ENCODE measurements at places on chromosomes 12 and 14.

- DNase-seq, result no peak
Observed at GRCh38 chr14:61563880-61564617, 131.3 kb upstream of the HIF1A start.

DNA sequence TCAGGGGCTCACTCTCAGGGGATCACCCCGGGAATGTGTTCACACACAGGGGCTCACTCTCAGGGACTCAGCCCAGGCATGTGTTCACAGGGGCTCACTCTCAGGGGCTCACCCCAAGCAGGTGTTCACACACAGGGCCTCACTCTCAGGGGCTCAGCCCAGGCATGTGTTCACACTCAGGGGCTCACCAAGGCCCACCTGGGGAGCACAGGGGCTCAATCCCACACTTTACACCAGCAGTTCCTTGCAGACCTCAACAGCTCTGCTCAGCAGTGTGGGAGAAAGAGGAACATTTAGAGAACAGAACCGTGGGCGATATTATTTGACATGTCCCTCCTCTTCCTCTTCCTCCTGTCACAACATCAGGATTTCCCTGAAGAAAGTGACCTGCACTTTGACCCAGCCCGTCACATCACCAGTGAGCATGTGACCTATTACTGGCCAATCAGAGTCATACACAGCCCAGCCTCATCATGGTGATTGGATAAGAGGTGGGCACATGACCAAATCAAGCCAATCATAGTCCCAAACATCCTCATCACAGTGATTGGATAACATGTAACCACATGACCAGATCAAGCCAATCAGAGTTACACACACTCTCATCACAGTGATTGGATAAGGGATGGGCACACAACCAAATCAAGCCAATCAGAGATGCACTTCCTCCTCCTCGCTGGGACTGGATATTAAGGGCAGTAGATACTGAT lies 359.4 kb upstream of the SFSWAP start:
- no peak for DNase-seq

DNA sequence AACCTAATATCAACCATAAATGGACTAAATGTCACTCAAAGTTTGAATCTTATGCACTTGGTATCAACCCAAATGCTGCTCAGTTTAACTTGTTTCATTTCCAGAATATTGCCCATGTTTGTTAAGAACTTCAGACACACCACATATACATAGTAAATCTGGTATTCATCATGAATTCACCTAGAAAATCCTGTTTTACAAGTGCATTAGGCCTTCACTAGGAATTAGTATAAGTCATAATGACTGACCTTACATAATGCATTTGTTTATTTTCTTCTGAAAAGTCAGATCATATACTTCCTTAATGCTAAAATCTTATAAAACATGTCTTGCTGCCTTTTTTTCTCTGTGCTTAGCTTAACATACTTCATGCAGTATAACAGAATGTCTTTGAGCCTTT lies 66.1 kb downstream of the ABCD2 start:
- DNase-seq, result no peak

DNA sequence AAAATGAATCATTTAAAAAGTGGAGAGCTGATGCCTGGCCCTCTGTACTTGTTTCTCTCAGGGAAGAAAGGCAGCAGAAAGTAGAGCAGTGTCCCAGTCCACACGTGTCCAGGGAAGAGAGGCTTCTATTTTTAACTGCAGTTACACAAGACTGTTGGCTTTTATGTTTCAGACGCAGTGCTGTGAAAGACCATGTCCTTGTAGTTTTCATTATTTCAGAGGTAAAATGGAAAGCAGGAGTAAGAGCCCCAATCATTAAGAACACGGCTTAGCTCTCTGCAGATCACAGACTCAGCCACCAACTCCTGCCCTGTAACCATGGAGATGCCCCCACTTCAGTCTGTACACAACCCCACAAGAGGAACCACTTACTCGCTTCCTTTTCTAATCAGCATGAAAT lies 336.3 kb downstream of the DAD1 start:
- DNase-seq, result no peak

DNA sequence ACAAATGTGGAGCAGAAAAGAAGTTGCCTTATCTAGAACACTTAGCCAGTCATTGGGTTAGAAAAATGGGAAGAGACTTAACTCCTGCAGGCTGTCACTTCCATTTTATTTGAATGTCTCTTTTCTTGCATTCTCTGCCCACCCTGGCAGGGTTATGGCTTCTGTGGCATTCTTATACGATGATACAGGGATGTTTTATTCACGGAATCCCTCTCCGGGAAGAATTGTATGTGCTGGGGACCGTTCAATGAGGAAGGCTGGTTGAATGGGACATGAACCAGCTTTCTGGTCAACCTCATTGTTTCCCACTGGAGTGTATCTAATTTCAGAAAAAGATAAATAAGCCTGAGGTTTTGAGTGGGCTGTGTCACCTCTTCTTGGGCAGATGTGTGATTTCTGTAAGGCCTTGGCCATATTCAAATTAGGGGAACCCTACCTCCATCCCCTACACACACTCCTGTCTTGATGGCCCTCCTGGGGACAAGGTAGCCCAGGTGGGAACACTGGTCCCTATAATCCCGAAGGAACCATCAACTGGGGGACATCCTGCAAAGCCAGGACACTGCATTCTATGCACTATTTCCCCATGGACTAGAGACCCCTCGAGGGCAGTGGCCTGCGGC lies 174.8 kb upstream of the GSC start:
- no peak for DNase-seq

Data from GM12864 (cell line).